RCC 7860 (cell line): ENCODE measurements at places on chromosomes 6 and 20.

- no peak for DNase-seq
These were observed 1.1 kb downstream of the ESR1 start for GRCh38 chr6:151808371-151809241.

DNA sequence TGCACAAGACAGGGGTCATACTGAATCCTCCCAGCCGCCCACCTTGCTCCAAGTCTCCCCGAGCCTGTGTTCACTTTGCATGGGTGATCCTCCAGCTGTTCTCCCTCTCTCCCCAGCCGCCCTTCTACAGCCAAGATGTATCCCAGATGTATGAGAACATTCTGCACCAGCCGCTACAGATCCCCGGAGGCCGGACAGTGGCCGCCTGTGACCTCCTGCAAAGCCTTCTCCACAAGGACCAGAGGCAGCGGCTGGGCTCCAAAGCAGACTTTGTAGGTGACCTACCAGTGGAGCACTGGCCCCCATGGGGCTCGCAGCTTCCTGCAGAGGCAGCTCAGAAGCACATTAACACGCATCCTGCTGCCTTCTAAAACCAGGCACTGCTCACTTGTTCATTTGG, 14.6 kb upstream of the IFT52 start:
- no peak for DNase-seq

DNA sequence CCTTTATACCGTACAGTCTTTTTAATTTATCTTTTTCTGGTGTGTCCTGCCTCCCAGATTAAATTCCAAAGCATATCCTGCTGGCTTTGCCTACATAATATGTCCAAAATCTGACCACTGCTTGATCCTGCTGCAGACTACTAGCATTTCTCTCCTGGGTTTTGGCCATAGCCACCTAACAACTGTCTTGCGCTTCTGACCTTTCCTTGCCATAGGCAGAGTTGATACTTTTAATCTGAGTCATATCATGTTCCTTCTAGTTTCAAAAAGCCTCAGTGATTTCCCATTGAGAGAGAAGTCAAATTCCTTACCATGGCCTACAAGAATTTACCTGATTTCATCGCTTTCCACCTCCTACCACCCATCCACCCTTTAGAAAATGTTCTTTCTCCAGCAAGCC, 104.8 kb downstream of the BCKDHB start:
- no peak for DNase-seq

DNA sequence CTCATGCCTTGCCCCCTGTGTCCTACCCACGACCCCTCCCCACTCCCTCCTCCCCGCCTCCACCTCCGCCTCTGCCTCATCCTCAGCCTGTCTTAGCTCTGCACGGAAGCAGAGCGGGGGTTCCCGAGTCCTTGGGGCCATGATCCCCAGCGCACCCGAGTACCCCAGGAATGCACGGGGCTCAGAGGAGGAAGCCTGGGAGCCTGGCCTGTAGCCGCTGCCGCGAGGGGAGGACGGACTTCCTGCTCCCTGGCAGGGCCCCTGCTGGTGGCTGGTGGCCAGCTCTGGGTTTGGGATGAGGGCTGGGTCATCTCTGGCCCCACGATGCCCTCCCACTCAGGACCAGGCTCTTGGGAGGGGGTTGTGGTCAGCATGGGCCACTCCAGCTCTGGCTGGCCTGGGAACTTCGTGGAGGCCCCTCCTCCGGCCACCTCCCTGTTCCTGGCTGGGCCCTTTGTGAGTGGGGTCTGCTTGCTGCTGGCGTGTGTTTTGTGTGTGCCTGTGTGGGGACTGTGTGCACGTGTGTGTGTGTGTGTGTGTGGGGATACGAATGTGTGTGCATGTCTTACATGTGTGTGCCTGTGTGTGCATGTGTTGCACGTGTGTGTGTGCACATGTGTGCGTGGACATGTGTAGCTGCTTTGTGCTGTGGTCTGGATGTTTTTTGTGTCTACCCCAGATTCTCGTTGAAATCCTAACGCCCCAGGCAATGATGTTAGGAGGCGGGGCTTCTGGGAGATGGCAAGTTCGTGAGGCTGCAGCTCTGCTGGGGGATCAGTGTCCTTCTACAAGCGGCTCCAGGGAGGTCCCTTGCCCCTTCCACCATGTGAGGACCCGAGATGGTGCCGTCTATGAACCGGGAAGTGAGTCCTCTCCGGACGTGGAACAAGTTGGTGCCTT, 1.3 kb upstream of the RBBP8NL start:
- no peak for DNase-seq

DNA sequence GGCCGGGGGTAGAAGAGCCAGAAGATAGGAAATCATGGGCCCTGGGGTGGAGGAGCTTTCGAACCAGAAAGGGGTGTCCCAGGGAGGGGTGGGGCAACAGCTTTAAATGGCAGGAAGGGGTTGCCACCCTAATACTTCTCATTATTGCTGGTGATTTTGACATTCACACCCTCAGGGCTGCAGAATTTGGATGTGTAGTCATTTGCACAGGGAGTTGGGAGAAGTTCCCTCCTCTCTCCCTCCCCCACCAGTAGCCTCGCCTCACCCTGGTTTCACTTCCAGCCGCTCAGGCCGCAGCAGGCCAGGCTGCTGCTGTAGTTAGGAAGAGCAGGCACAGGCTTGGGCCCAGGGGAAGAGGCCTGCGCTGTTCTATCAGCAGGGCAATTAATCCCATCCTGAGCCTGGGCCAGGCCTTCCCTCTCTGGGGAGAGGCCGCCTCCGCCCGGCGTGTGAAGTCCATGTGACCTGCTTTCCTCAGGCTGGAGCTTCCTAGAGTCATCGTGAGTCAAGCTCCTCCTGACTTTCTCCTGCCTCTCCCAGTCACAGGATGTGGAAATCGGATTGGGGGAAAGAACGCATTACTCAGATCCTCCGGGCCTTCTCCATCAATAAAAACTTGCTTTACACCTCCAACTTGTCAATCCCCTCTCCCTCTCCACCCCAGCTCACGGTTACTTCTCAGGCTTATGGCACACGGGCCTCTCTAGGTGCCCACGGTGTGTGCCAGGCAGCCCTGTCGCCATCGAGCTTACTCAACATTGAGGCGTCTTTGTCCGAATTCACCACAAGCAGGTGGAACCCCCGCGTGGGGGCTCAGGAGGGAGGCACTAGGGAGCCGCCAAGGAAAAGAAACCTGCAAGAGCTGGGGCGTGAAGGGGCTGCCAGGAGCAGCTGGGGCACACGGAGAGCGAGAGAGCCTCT, 7.8 kb downstream of the ADTRP start:
- peak; percentile 98 for DNase-seq

- DNase-seq = peak; percentile 16
These were observed 173.4 kb downstream of the PLCB1 start for GRCh38 chr20:8305449-8305978.

DNA sequence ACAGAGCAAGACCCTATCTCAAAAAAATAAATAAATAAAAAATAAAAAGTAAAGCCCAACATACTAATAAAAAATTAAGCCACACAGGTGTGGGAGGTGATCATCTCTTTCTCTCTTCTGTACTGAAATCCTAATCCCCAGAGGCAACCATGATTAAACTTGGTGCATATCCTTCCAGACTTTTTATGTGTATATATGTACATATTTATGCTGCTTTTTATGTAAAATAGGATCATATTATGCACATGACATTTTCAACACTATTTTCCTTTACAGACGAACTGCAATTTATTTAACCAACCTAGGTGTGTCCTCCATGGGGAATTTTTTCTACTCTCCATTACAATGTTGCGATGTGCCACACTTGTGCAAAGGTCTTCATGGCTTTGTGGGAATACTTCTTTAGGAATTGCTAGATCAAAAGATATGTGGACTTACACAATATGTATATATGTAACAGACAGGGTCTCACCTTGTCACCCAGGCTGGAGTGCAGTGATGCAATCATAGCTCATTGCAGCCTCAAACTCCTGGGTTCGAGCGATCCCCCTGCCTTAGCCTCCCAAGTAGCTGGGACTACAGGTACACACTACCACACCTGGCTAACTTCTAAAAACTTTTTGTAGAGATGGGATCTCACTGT, 23.7 kb downstream of the RMND1 start:
- no peak for DNase-seq

- DNase-seq = no peak
These were observed 510.5 kb downstream of the LMBRD1 start for GRCh38 chr6:69286331-69286730.

GRCh38 chr6:71248878-71249544, 39.6 kb upstream of the OGFRL1 start:
- no peak for DNase-seq
